ENCODE measurements at places on chromosomes 6 and 20.
A peak's percentile ranks its signal among the peaks of the same experiment; 100 is the strongest.

DNA sequence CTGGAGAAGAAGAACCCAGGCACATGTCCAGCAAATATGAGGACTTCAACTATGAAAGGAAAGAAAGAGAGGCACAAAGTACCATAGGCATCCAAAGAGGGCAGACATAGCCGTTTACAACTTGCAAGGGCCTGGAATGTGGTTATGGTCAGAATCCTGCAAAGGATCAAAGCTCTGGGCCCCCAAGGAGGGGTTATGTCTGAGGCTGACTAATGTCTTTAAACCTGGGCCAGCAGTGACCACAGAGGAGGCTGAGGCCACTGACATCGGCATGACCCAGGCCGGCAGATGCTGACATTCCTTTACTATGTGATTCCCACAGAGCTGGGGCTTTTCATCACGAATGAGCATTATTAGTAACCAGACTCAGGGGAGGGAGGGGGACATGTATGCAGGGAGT is 861.1 kb downstream of the DHX35 start:
- no peak for DNase-seq

- peak; percentile 28 for DNase-seq
These were observed 209.9 kb downstream of the LY86 start for GRCh38 chr6:6798448-6798860.

- no peak for DNase-seq
These were observed 48.8 kb downstream of the KIZ start for GRCh38 chr20:21174516-21175239.

- DNase-seq, result no peak
These were observed 93.6 kb upstream of the BHLHE23 start for GRCh38 chr20:63100174-63100925.

- no peak for DNase-seq
These were observed 4.7 kb upstream of the ENPP5 start for GRCh38 chr6:46175446-46175845.

DNA sequence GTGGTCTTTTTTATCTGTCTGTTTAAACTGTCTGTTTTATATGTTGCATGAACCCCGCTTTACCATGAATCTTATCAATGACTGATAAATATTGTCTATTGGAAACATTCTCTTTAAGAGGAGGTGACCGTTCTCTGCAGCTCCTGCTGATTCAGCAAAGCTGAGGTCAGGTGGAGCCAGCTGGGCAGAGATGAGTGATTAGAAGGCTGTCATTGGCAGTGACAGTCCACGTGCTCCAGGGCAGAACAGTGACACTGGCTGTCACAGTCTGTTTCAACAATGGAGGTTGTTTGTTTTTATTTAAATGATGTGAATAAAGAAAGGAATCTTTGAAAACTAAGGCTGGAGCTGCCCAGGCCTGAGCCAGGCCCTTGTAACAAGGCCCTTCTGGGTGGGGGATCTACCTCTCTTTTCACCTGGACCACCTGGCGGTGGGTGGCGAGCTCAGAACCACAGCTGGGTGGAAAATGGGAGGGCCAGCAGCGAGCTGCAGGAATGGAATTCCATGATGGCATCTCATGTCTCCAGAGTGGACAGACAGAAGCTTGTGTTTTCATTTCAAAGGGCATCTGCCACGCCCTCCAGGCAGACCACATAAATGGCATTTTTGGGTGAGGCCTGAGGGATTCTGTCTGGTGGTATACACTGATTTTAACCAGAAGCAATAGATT is 12.6 kb downstream of the SYNJ2 start:
- DNase-seq, result no peak

DNA sequence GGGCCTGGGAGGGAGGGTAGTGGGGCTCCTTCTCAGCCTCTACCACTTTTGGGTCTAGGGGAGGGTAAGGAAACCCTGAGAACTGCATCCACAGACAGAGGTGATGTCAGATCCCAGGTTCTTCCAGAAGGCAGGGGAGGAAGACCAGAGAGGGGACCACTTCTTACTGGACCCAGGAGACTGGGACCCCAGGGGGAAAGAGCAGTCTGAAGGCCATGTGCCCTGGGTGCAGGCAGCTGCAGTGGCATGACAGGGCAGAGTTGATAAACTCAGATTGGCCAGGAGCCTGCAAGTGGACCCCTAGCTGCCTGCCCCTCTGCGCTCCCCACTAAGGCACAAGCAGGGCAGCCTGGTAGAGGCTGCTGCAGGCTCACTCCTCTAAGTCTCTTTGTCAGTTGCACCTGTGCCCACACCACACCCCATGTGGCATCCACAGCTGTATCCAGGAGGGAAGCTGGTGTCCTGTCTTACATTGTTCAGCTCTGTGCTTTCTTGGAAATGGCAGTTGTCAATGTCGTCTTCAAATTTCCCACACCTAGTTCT is 2.7 kb downstream of the CST9L start:
- DNase-seq, result no peak

GRCh38 chr20:6299456-6299855 is 176.6 kb upstream of the FERMT1 start:
- DNase-seq, result no peak

- DNase-seq, result no peak
These were observed 43.2 kb downstream of the RANBP9 start for GRCh38 chr6:13668291-13668928.

DNA sequence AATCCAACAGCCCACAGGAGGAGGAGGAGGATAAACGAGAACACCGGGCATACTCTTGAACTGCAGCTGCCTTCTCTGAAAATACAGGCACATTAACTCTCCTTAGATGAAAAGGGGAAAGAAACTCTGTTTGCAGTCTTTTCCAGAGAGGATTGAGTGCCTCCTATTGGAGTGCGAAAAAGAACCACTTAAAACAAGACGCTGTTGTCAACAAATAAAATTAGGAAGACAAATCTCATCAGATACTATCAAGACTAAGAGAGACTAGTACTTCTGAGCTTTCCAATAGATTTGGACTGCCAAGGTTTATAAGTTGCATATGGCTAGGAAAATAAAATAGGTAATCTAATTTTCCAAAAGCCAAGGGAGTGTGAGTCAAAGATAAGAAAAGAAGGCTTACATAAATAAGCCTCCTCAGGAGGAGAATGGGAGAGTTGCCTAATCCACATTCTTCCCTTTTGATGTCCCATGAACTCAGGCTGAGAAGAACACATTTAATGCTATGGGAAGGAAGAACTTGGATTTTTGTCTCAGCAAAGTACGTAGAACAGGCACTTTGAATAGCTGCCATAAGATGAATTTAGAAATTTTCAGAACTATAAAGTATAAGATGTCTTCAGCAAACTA is 154.7 kb downstream of the ARHGAP18 start:
- DNase-seq, result no peak

All from activated naive CD8-positive, alpha-beta T cell treated with anti-CD3 and anti-CD28 coated beads for 36 hours (primary cell).